ENCODE measurements at places on chromosomes 3 and 15.
A peak's percentile ranks its signal among the peaks of the same experiment; 100 is the strongest.

DNA sequence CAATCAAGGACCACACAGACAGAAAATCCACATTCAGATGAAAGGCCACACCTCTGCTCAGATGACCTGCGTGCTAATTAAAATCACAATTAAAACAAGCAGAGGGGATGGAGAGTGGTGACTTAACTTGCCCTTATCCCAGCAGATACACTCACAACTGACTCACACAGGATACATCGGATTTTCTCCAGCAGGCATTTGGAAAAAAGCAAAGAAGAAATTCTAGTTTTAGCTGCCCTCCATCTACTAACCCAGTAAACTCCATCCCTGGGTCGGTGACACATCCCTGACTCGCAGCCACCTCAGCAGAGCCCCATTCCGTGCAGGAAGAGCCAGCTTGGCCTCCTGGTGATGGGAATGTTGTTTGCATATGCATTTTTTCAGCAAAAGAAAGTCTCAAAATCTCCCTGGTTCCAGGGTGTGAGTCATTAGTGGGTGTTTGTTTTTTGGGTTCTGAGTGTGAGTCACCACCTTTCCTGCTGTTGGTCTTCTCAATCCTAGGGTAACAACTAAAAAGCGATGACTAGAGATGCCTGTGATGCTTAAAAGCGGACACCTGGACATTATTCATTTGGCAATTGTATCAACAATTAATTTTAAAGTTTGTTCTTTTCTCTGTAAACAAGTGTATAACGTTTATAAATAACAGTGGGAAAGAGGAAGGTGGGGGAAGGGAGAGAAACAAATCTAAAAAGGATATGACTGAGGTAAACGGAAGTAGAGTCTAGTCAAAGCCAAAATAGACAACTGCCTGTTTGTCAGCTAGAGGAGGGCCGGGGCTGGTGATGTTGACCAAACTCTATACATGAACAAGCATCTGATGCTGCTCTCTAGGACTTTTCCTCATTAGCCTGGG lies 49.8 kb upstream of the SLC4A7 start:
- DNase-seq, result peak; percentile 99

- no peak for DNase-seq
Observed at GRCh38 chr15:38670128-38671005, 105.8 kb upstream of the RASGRP1 start.

DNA sequence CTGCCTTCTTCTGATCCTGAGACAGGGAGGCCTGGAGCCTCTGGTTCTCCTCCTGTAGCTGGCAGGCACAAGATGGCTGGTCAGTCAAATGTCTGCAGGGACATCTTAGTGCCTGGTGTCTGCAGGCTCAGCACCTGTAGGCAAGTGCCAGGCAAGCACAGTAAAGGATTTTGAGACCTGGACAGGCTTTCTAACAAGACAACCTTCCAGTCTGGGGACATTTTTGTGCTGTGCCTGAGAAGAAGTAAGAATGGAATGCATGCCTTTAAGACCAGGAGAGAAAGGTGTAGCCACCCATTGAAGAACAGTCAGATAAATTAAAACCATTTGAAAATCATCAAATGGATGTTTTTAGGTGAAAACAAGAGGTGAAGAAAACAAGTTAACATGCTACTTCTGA lies 31.2 kb downstream of the DZIP1L start:
- DNase-seq, result no peak

GRCh38 chr3:138011722-138012121 lies 1.8 kb downstream of the CLDN18 start:
- no peak for DNase-seq

DNA sequence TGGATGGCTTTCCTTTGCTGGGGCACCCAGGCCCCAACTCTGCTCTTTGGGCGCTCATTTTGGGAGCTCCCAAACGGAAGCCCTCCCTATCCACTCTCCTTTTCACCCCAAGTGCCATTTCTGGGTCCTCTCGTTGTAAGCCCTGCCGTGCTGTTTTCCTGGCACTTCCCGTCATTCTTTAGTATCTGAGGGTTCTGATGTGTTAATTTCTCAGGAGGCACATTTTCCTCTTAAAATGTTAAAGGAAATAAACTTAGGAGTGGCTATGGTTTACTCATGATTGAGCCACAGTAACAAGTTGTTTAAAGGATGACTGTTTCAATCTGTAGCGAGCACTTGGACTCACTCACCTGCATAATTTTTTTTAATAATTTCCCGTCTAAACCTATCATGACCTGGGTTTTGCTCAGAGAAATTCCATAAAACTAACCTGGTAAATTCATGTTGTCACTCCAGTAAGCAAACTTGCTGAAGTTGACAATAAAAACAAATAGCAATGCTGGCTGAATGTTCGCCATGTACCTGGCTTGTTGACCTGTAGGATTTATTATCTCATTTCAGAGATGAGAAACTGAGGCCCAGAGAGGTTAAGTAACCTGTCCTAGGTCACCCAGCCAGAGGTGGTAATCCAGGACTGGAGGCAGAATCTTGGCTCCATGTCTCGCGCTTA lies 10.6 kb downstream of the ALDH1A3 start:
- DNase-seq, result no peak

DNA sequence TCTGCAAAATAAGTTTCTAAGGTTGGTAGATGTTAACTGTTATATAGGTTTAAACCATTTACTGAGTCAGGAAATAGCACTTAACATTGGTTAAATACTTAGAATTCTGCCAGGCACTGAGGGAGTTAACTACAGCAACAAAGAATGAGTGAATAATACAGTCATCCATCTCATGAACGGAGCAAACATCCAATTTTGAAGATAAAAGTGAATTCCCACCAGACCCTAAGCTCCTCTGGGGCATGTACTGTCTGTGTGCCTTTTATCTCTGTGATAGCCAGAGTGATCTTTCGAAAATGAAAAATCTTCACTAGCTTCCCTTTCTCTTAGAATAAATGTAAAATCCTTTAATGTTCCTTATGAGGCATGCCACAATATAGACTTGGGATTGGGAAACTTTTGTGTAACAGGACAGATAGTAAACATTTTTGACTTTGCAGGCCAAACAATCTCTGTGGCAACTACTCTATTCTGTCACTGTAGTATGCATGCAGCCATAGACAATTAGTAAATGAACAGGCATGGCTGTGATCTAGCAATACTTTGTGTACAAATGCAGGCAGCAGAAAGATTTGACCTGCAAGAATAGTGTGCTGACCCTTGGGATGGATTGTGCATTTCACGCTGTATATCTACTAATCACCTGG lies 294.5 kb upstream of the LMCD1 start:
- no peak for DNase-seq

DNA sequence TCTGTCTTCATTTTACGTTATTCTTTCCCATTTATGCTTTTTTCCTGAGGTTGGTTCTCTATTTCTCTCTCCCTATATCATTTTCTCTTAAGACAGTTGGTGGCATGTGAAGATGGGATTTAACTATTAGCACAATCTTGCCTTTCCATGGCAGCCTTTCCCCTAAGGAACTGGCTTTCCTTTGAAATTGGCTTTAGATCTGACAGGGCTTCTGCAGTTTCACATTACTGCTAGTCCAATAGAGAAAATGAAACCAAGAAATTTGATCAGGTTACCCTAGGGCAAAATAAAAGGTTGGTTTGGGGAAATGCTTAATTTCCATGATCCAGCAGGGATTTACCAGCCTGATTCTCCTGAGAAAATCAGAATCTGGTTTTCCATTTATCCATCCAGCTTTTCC lies 22.7 kb upstream of the CHL1 start:
- no peak for DNase-seq

DNA sequence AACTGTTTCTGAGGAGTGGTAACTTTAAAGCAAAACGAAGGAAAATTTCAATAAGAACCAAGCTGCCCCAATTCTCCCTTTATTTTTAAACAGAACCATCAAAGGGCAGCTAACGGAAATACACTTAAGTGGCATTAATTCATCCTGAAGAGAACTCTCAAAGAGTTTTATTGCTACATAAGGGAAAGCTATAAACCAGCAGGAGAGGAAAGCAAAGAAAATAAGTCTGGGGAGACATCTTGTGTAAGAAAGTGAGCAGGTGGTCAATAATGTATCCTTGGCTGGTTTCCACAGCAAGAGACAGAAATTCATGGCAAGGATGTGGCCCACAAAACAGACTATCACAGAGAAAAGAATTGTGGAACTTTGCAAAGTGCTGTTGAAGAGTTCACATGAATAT lies 40.0 kb upstream of the CMSS1 start:
- DNase-seq, result no peak

DNA sequence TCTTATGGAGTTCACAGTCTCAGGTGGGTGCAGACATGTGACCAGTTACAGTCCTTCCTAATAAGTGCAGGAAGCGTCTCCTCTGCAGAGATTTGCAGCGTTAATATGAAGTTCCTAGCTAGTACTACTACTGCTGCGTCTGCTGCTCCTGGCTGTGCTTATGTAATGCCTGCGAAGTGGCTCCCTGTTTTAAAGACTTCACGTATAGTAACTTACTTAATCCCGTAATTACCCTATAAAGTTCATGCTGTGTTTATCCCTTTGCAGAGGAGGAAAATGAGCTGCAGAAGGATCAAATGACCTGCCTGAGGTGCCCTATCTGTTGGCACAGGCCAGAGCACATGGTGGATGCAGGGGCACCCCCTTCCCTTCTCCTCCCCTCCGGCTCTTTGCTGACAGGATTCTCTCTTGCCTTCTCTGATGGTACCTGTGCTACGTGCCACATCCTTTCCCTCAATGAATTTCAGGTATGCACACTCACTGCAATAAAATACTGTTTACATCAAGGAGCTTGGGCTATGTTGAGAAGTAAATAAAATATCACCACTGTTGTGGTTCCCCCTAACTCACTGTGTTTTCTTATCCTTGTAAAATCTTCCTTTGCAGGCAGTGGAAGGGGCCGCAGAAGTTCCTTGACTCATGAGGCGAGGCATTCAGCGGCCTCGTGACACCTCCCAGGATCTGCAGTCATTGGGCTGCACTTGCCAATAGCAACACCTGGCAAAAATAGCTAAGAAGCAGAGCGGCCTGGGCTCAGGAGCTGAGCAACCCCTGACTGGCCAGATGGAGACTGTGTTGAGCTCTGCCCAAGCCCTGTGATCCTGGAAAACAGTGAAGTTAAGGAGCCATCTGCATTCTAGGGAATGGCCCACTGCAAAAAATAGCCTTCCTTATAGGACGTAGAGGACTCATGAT lies 188.9 kb upstream of the ATP10A start:
- peak; percentile 33 for DNase-seq

GRCh38 chr3:39189959-39190269 lies 2.5 kb downstream of the XIRP1 start:
- DNase-seq, result no peak
